NCI-H69 (cell line): ENCODE measurements at places on chromosomes 2 and 18.

DNA sequence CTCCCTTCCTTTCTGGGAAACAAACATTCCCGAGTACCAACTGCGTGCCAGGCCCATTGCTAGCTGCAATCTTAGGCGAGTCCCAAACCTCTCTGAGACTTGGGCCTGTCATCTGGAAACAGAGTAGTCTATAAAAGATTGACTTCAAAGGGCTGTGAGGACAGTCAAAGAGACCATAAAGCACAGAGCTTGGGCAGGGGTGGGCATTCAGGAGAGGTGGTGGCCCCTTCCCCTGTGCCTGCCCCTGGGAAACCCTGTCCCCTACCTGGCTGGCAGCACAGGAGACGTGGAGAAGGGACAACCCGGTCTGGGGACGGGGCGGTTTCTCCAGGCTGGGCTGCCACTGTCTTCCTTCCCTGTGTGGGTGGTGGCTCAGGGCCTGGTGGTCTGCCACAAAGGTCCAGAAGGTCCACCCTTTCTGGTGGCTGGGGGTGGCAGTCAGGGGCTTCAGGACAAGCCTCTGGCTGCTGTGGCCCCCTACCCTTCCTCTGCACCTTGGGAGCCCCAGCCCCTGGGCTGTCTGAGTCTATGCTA is 33.9 kb upstream of the FOSL2 start:
- DNase-seq, result no peak

GRCh38 chr2:54099829-54100585 is 15.4 kb upstream of the ACYP2 start:
- DNase-seq, result no peak

DNA sequence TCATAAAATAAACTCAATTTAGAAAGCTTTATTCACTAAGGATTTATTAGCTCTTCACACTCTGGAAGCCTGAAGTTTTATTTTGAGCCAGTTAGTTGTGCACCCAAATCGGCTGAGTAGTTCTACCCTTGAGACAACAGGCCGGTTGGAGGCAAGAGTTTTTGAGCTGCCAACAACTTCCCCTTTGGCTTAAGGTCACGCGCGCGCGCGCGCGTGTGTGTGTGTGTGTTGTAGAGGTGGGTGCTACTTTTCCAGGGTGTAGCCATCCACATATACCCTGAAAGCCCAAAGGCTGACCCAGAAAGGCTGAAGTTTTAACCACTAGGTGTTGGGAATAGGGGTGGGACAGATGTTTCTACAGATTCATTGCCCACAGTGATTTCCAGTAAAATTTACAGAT is 150.2 kb upstream of the LHCGR start:
- no peak for DNase-seq

- peak; percentile 90 for DNase-seq
These were observed 12.0 kb downstream of the SIGLEC15 start for GRCh38 chr18:45837283-45838070.

DNA sequence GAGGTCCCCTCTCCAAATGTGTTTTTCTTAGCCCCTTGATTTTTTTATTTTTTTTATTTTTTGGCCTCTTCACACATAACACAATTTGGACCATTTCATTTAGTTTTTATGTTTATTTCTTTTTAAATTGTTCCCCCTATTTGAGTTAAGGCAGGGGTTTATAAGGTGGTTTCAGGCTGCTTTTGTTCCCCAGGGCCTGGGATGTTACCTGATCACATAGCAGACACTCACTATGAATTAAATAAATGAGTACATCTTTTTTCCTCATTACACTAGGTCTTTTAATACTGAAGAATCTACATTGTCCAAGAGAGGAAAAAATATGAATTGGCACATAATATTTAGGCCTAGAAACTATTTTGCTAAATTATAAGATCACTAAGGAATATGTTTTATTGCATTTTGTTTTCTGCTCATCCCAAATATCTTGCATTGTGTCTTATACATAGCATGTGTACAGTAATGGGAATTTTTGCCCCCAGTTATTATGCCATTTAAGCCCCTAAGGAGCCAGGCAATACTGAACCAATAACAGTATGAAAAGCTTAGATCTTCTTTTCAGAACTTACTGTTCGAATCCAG is 112.4 kb upstream of the MAPRE2 start:
- no peak for DNase-seq

GRCh38 chr2:24914713-24915112 is 5.3 kb downstream of the ADCY3 start:
- no peak for DNase-seq

- no peak for DNase-seq
These were observed 63.9 kb downstream of the COL6A3 start for GRCh38 chr2:237350070-237350469.

GRCh38 chr2:132372276-132372675 is 44.3 kb upstream of the GPR39 start:
- no peak for DNase-seq

- peak; percentile 27 for DNase-seq
These were observed 774.1 kb downstream of the METTL4 start for GRCh38 chr18:1797235-1797634.

DNA sequence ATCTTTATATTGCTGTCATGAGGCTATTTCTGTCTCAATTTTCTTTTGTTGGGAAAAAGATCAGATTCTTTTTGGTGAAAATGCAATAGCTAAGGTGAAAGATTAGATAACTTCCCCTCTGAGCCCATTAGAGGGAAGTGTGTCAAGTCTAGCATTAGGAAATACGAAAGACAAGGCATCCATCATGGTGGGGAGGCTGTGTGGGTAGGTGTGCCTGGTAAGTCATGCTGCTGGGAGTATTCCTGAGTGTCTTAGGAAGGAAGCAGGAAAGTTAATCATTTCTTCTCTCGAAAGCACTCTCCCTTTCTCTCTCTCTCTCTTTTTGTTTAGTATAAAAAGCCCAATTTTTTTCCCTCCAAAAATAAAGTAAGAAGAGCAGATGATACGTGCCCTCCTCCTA is 780.2 kb upstream of the FSHR start:
- DNase-seq, result peak; percentile 46

GRCh38 chr2:80329491-80329890 is 24.9 kb upstream of the LRRTM1 start:
- no peak for DNase-seq

GRCh38 chr2:109636317-109636716 is 22.2 kb downstream of the SOWAHC start:
- DNase-seq, result no peak

GRCh38 chr18:3845161-3845560 is 395.2 kb downstream of the TGIF1 start:
- no peak for DNase-seq

- peak; percentile 60 for DNase-seq
These were observed 27.4 kb upstream of the NMUR1 start for GRCh38 chr2:231557571-231558217.
